ENCODE measurements at places on chromosomes 6 and 20.

- no peak for DNase-seq
These were observed 233.4 kb upstream of the FLRT3 start for GRCh38 chr20:14570811-14571210.

GRCh38 chr6:23170049-23170448 lies 600.7 kb downstream of the HDGFL1 start:
- DNase-seq, result no peak

- no peak for DNase-seq
These were observed 10.8 kb downstream of the NCOA5 start for GRCh38 chr20:46078954-46079353.

DNA sequence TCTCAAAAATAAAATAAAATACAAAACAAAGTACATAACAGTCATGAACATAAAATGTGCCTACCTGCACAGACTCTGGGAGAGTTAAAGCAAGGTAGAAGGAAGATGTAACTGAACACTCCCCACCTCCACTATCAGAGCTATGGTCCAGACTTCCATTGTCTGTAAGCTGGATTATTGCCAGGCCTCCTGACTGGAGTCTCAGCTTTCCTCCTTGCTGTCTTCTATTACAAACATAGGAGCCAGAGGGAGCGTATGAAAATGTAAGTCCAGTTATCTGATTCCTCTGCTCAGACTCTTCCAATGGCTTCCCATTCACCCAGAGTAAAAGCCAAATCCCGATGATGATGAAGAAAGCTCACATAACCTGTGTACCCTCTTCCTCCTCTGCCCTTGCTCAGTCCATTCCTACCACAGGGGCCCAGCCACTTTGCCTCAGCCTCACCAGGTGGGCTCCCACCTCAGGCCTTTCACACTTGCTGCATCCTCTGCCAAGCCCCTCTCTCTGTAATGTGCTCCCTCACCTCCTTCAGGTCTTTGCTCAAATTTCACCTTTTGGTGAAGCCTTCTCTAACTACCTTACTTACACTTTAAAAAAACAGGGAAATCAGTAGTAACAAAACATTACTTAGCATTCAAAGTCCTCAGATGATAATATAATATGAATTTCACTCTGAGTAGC lies 194.1 kb downstream of the RIMS1 start:
- DNase-seq, result no peak

- no peak for DNase-seq
These were observed 334.3 kb downstream of the TFAP2A start for GRCh38 chr6:10080561-10080960.

DNA sequence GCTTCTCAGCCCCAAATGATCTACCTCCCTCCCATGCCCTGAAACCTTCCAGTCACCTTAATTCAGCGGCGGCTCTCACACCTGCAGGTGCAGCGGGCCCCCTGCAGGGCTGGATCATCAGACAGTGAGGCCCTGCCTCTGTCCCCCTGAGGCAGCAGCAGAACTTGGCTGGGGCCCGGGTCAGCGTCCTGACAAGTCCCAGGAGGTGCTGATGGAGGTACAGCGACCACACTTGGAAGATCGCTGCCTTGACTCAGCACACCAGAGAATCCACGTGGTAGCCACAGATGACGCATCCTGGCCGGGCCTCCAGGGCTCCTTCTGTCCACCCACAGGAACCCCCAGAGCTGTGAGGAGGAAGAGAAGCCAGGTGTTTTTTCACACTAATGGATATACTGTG lies 116.4 kb upstream of the THBS2 start:
- DNase-seq, result no peak

DNA sequence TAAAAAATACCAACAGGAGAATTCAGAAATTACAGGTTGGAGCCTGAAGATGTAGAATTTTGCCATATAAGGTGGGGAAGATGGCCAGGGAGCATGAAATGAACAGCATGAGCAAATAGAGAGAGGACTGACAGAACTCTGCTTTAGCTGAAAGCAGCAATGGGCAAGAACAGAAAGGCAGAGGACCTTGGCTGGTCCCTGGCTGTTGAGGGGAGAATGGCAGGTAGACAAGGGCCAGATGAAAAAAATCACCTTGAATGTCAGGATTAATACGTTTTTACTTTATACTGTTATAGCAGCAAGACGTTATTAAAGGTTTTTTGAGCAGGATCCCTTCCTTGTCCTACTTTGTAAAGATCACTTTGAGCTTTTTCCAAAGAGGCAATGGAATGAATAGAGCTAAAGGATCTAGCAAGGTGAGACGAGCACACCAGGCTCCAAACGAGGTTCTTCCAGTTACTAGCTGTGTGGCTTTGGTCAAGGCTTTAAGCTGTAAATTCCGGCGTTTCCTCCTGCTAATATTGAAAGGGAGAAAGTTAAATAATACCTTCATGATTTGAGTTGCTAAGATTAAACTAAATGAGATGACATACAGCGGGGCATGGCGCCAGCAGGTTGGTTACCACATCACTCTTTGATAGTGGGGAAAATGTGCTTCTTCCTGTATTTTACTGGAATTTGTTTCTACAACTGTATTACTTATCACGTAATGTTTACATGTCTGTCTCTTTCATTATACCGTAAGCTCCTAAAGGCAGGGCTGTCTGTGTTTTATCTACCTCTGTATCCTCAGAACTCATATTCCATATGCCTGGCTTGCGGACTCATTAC lies 776 bp downstream of the PPIL1 start:
- DNase-seq, result no peak

GRCh38 chr6:159627939-159628338 lies 65.1 kb downstream of the SOD2 start:
- DNase-seq, result no peak

DNA sequence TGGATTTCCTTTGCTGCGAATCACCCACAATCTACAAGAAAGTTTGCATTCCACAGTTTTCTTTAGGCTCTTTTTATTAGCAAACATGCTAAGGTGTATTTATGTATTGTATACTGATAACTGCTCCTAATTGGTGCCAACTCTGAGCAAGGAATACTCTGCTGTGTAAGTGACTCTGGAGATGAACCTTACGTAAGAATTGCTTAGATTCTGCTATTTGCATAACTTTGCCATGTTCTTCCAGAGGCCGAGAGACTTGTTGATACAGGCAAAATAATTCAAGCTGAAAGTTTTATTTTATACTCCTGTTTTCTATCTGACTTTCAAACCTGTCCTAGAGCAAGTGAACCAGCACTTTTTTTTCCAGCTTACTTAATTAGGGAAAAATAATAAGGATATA lies 461.3 kb downstream of the GJA1 start:
- DNase-seq, result no peak

DNA sequence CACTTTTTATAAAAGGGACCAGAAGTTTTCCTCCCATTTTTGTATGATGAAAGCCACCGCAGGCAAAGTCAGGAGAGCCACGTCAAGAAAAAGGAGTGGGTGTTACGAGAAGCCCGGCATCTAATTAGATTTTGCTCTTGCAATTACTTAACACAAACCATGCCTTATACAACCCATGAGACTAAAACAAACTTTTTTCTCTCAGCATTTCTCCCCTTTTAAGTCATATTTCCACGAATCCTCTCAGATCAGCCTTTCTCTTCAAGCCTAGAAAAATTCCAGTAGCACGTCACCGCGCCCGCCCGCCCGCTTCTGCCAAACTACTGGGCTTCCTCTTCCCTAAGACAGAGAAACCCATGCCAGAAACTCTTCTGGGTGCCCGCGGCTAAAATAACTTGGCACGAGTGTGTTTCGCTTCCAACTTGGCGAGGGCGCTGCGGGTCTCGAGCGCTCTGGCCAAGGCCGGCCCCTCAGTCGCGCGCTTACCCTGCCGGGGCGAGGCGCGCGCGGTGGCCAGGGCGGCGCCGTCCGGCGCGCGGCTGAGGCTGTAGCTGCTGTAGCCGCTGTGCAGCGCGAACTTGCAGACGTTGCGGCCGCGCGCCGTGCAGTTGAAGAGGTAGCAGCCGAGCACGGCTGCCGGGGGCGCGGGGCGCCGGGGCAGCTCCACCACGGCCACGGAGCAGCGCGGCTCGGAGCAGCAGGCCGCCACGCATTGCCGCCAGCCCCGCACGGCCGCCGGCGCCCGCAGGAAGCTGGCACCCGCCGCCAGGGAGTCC lies 1.0 kb downstream of the LRP11 start:
- DNase-seq, result peak; percentile 6

- DNase-seq, result no peak
These were observed 5.5 kb downstream of the MANBAL start for GRCh38 chr20:37295001-37295400.

GRCh38 chr6:168583821-168584220 lies 142.8 kb downstream of the SMOC2 start:
- DNase-seq, result no peak

- no peak for DNase-seq
These were observed 893.7 kb downstream of the TFAP2A start for GRCh38 chr6:9521152-9521530.

GRCh38 chr6:37238381-37238780 lies 19.2 kb upstream of the TBC1D22B start:
- no peak for DNase-seq

DNA sequence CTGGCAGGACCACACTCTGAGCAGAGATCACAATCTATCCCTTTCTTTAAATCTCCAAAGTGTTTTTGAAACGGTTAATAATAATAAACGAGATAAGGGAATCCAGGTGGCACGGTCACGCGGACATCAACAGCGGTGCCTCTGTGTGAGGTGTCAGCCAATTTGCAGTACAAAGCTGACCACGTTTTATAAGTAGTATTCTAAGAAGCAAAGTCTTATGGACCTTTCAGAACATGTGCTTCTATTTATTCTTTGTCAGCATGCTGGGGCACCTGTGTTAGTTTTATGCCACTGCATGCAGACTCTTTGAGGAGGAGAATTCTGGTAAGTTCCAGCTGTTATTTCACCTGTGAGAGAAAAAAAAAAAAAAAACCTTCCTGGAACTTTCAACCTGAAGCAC lies 39.0 kb upstream of the EXOC2 start:
- DNase-seq, result no peak

GRCh38 chr6:145844933-145845540 lies 30.4 kb upstream of the FBXO30 start:
- DNase-seq, result no peak

GRCh38 chr6:75213732-75214131 lies 7.9 kb upstream of the COL12A1 start:
- no peak for DNase-seq
